Ascending aorta (tissue), 2 donors: ENCODE measurements at places on chromosomes 1 and 21.

DNA sequence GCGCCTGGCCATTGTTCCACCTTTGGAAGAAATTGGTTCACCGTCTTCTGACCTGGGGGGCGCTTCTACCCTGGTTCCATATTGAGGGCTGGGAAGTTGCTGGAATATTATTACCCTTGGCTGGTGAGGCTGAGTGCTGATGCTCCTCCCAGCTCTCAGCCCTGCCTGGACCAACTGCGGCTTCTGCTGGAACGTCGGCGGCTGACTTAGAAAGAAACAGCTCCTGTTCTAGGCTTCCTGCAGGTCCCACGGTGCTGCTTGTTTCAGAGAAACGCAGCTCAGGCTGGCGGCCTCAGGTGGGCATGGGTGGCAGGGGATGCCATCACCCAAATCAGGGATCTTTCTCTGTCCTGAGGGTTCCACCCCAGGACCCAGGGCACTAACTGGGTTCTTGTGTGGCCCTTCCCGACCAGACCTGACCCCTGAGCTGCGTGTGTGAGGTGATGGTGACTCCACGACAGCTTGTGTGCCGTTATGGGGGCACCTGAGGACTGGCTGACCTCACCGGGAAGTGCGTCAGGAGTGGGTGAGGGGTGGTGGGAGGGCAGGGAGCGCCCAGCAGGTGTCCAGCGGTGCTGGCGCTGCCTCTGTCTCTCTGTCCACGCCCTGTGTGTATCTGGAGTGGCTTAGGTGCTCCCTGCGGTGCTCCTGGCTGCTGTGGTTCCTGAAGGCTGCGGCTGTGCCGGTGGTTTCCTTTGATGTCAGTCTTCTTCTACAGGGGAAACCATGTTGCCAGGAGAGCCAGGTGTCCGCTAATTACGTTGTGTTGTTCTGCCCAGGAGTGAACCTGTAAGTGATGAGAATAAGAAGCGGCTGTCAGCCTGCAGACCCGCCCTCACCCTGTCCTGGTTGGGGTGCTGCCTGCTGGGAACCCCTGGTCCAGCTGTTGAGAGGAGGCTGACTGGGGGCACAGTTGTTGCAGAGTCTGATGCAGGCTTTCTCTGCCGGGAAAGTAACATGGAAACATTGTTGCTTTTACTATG lies 8.9 kb downstream of the SKI start:
- peak overlapping the region; percentile 85 for H3K27ac ChIP-seq
- DNase-seq = no peak
- peaks cover 94% of the 10 kb centered on the region for H3K4me1 ChIP-seq
- H3K27me3 ChIP-seq = no peaks in the 10 kb centered on the region
- peak overlapping the region; percentile 21 for H3K4me3 ChIP-seq

GRCh38 chr1:94806441-94806871 lies 13.7 kb upstream of the SLC44A3 start:
- no peak for DNase-seq
- no peak overlapping the region for H3K27ac ChIP-seq
- no peaks in the 10 kb centered on the region for H3K27me3 ChIP-seq

- H3K4me1 ChIP-seq = peaks cover 21% of the 10 kb centered on the region
- no peak for DNase-seq
- peak overlapping the region; percentile 56 for H3K27ac ChIP-seq
- H3K36me3 ChIP-seq = peaks cover 25% of the 10 kb centered on the region
Observed at GRCh38 chr1:942411-942821, 16.6 kb downstream of the NOC2L start.

- no peaks in the 10 kb centered on the region for H3K4me1 ChIP-seq
- no peak overlapping the region for H3K27ac ChIP-seq
- DNase-seq = no peak
- no peaks in the 10 kb centered on the region for H3K27me3 ChIP-seq
- H3K4me3 ChIP-seq = no peak overlapping the region
Observed at GRCh38 chr1:215054266-215054665, 28.3 kb upstream of the KCNK2 start.

GRCh38 chr1:205261946-205262691 lies 34.4 kb downstream of the TMCC2 start:
- no peaks in the 10 kb centered on the region for H3K27me3 ChIP-seq
- DNase-seq = no peak
- no peaks in the 10 kb centered on the region for H3K36me3 ChIP-seq
- H3K27ac ChIP-seq = no peak overlapping the region
- H3K4me1 ChIP-seq = no peaks in the 10 kb centered on the region

DNA sequence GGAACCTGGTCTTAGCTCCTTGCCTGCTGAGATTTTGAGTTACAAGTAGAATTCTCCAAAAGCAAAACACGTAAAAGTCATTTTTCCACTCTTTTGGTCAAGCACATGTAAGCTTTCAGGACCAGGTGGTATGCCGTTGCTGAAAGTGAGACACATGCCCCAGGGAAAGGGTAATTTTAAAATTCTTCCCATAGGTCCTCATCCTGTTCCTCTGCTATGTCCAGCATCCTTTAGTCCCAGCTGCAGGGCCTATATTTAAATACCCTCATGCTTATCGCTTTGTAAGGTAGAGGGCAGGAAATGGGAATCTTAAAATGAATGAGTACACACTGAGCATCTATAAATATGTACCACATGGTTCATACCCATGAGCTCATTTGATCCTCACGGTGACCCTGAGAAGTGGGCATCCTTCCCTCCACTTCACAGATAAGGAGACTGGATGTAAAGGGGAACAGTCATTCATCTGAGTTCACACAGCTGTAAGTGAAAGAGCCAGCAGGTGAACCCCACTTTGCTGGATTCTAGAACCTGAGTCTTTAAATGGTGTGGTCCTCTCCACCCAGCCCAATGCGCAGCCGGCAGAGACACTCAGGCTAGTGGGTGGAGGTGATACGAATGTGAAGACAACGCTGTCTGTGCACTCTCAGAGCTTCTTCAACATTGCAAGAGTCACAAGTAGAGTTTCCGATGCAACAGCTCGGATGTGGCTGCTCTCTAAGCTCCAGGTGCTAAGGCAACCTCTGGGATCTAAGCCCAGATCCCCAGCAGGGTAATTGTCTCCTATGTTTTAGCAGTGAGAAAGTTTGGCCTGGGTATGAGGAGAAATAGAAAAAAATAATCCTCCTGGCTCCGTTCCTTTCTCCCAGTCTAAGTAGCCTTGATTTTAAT lies 163.5 kb downstream of the PLXNA2 start:
- H3K4me1 ChIP-seq = no peaks in the 10 kb centered on the region
- H3K4me3 ChIP-seq = no peak overlapping the region
- DNase-seq = no peak

DNA sequence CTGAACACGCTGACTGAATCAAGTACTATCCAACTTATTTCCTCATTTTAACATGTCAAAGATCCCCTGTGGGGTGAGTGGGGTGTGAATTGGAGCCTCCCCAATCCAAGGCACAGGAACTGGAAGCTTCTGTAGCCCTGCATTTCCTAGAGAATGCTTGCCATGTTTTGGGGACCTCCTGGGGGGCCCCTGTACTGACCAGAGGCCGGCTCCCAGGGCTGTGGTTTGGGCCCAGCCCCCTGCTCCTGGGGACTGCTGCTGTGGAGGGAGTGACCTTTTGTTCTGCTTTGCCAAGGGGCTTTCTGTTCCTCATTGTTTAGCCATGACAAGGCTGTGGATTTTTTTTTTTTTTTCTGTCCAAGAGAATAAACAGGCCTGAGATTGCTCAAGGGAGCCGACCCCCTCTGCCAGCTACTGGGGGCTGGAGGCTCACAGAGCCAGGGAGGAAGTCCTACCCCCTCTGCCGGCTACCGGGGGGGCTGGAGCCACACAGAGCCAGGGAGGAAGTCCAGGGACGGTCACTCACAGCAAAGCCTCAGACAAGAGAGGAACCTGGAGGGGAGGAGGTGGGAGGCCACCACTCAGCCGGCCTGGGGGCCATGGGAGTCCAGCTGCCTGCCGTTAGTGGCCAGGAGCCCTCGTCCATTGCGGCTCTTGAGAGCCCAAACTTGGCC lies 17.4 kb downstream of the TNFRSF1B start:
- no peaks in the 10 kb centered on the region for H3K27me3 ChIP-seq
- DNase-seq = peak; percentile 88
- H3K36me3 ChIP-seq = no peaks in the 10 kb centered on the region
- H3K4me1 ChIP-seq = peaks cover 10% of the 10 kb centered on the region
- peak overlapping the region; percentile 79 for H3K27ac ChIP-seq

DNA sequence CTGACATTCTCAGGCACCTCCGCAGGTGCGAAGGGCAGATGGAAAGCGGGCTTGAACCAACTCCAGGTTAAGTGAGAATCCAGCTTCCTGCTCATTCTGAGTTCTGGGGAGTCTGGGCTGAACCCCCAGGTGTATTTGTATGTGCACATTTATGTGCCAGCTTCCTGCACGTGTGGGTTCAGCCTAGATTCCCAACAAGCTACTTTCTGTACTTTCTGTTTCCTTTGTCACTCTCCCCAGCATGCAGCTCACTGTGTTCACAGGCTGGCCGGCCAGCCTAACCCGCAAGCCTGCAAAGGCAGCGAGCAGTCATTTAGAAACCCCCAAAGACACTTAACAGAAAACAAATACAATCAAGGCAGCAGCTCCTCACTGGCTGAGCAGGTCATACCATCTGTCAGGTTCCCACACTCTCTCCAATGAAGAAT lies 1.3 kb upstream of the IL19 start:
- no peaks in the 10 kb centered on the region for H3K4me1 ChIP-seq
- H3K27ac ChIP-seq = no peak overlapping the region
- H3K4me3 ChIP-seq = peak overlapping the region; percentile 10
- no peaks in the 10 kb centered on the region for H3K27me3 ChIP-seq
- peak; percentile 55 for DNase-seq

DNA sequence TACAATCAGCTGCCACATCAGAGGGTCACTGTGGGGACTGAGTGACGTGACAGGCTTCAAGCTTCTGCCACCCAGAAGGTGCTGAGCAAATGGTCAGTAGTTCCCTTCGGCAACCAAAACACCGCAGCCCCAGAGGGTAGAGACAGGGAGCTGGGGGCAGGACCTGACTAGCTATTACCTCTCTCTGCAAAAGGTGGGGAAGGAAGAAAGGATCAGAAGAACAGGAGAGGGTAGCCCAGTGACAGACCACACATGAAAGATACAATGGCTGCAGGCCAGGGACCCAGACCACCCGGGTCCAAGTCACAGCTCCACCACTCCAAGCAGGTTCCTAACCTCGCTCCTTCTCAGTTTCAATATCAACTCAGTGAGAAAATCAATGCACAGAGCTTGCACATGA lies 377.1 kb downstream of the NPHP4 start:
- no peak for DNase-seq
- H3K27me3 ChIP-seq = no peaks in the 10 kb centered on the region
- no peak overlapping the region for H3K4me3 ChIP-seq
- no peaks in the 10 kb centered on the region for H3K4me1 ChIP-seq
- H3K36me3 ChIP-seq = no peaks in the 10 kb centered on the region
- no peak overlapping the region for H3K27ac ChIP-seq

DNA sequence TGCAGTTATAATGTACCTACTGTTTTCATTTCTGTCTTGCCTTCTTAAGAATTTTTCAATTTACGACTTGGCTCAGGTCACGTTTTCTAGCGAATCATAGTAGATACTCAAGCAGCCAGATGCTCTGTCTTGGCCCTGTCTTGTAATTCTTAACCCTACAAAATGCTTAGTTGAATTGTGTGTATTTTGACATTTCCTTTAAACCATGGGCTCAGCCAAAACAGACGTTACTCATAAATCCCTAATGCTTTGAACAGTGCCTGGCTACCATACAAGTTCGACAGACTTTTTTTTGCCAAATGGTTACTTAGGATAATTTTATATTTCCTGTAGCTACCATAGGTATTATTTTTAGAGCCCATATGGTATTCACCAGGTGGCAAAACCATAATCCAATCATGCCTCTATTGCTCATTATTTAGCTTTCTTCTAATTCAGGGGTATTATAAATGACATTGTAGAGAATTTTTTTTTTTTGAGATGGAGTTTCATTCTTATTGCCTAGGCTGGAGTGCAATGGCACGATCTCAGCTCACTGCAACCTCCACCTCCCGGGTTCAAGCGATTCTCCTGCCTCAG lies 54.3 kb downstream of the KCNK1 start:
- no peaks in the 10 kb centered on the region for H3K36me3 ChIP-seq
- H3K27ac ChIP-seq = peak overlapping the region; percentile 4
- H3K27me3 ChIP-seq = no peaks in the 10 kb centered on the region
- H3K4me1 ChIP-seq = peaks cover 12% of the 10 kb centered on the region
- no peak for DNase-seq
- no peak overlapping the region for H3K4me3 ChIP-seq

GRCh38 chr1:11654137-11654938 lies at the start of the genes FBXO2 and FBXO44:
Gene FBXO2 (minus strand): TSS chr1:11654429. CDS start chr1:11654340, 89 bp downstream.
Gene FBXO44 (plus strand): TSS chr1:11654877. CDS start chr1:11655836, 959 bp downstream.
- H3K4me3 ChIP-seq = peak within 1 kb of the TSS; percentile 77
- peak; percentile 77 for DNase-seq
- peaks cover 8% of the 10 kb centered on the region for H3K4me1 ChIP-seq

DNA sequence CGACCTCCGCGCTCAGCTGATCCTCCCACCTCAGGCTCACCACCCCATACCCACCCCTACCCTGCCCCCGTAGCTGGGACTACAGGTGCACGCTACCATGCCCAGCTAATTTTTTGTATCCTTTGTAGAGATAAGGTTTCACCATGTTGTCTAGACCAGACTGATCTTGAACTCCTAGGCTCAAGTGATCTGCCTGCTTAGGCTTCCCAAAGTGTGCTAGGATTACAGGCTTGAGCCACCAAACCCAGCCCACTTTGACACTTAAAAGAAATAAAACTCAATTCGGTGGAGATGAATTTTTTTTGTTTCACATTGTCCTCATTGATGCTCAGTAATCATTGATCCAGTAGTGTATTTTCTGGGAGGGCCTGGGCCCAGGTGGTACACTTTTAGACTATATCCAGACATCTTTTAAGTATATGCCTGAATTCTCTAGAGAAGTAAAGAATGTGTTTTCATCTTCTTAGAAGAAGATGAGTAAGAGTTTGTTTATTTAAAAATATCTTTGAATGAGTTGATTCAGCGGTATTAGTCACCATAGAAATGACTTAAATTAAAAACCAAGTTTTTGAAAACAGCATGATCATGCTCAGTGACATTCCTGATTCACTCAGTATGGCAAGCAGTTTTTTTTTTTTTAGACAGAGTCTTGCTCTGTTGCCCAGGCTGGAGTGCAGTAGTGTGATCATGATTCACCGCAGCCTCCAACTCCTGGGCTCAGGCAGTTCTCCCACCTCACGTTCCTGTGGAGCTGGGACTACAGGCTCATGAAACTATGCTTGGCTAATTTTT lies 57.8 kb downstream of the EPB41 start:
- H3K27me3 ChIP-seq = no peaks in the 10 kb centered on the region
- H3K27ac ChIP-seq = no peak overlapping the region
- no peaks in the 10 kb centered on the region for H3K4me1 ChIP-seq
- H3K36me3 ChIP-seq = no peaks in the 10 kb centered on the region
- H3K4me3 ChIP-seq = no peak overlapping the region

GRCh38 chr1:230863449-230863848 lies 4.9 kb downstream of the C1orf198 start:
- peak overlapping the region; percentile 31 for H3K4me3 ChIP-seq
- no peaks in the 10 kb centered on the region for H3K27me3 ChIP-seq
- H3K36me3 ChIP-seq = no peaks in the 10 kb centered on the region
- H3K4me1 ChIP-seq = peaks cover 9% of the 10 kb centered on the region
